COLO829 (cell line): ENCODE measurements at places on chromosomes 3 and 15.
A peak's percentile ranks its signal among the peaks of the same experiment; 100 is the strongest.

GRCh38 chr3:120407508-120408287, 43.1 kb downstream of the FSTL1 start:
- no peak for DNase-seq

- no peak for DNase-seq
Measured at GRCh38 chr15:84616235-84616634, 15.4 kb downstream of the ZSCAN2 start.

DNA sequence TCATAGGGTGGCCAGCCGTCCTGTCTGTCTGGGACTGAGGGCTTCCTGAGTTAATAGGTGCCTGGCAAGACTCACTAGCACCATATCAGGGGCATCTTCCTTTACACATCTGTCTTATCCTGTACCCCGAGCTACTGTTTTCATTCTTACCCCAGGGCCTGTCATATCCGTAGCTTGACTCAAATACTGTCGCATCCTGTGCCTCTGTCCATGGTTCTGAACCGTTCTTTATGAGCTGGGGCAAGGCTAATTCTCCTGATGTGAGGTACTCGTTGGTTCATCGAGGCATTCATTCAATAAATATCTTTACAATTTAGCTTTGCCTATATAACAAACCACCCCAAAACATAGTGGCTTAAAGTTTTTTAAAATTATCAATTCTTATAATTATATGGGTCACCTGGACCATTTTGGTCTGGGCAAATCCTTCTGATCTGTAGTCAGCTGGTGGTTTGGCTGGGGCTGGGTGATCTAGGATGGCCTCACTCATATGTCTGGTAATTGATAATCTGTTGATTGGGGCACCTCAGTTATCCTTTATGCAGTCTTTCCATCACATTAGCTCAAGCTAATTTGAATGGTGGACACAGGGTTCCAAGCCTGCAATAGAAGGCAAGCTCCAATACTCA, 121.2 kb downstream of the TLE3 start:
- DNase-seq, result peak; percentile 3

DNA sequence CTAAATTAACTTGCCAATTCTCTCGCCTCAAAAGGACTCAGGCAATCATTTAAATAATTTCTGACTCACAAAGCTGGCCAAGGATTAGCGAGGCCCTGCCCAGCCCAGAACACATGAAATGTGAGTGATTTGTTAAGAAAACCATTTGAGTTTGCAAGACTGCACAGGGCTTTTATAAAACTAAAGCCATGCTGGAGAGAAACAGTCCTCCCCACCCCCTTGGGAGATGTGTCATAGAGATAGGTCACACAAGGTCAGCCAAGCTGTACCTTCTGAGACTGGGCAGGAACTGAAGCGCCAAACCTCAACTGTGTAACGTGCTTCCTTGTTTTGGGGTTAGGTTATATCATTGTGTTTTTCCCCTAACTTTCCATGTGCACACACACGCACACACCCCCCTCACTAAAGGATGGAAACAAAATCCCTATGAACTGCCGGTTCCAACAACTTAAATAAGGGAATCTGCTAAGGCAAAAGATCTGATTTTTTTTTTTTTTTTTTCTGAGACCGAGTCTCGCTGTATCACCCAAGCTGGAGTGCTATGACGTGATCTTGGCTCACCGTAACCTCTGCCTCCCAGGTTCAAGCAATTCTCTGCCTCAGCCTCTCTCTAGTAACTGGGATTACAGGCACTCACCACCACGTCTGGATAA, 8.1 kb downstream of the SPATA12 start:
- DNase-seq, result peak; percentile 56

- DNase-seq, result no peak
Measured at GRCh38 chr3:152499791-152500385, 231.2 kb downstream of the MBNL1 start.

GRCh38 chr15:81308260-81308659, 15.7 kb downstream of the STARD5 start:
- DNase-seq, result no peak

GRCh38 chr15:66498501-66499386, 1.2 kb upstream of the SNAPC5 start:
- no peak for DNase-seq

DNA sequence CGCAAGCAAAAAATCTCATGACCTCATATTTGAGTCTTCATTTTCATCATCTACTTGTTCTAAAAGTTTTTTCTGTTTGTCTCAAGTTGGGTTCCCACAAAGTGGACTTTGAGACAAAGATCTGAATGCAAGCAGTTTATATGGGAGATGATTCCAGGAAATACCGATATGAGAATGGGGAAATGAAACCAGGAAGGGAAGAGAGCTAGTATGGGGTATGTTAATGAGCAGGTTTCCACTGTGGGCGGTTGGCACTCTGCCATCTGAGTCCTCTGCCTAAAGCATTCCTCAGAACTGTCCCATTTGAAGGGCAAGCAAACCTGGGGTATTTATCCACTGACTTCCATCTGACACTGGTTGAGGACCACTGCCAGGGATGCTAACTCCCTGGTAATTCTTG, 8.8 kb downstream of the ADPRH start:
- peak; percentile 71 for DNase-seq

GRCh38 chr3:117788506-117788905, 1078.9 kb downstream of the TUSC7 start:
- no peak for DNase-seq

GRCh38 chr15:73681063-73681462, 3.1 kb upstream of the CD276 start:
- DNase-seq, result no peak

DNA sequence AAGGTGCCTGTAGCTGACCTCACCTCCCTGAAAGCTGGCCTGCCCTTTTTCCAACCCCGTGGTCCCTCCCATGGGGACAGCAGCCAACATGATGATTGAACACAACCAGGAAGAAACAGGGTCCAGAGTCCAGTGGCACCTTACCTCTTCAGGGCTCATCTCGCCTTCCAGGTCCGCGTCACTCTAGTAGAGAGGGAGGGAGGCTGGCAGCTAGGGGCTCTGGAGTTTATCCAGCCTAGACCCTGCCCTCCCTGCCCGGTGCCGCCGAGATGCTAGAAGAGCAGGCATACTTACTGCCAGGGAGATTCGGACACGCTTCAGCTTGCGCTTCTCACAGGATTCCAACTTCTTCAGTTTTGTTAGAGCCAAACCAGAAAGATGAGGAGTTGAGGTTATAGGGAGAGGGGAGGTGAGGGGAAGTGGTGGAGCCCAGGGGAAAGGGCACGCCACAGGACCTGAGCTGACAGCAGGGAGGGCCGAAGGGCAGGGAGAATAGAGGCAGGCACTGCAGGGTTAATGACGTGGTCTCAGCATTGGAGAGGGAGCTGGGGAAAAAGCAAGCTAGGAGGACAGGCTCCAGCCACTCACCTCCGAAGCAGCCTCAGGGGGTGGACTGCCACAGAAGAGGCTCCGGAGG, 9.1 kb downstream of the CLCN2 start:
- DNase-seq, result no peak

GRCh38 chr15:84666373-84666772, 8.4 kb upstream of the NMB start:
- DNase-seq, result no peak

GRCh38 chr15:97654481-97655076, 305.9 kb upstream of the ARRDC4 start:
- DNase-seq, result no peak

DNA sequence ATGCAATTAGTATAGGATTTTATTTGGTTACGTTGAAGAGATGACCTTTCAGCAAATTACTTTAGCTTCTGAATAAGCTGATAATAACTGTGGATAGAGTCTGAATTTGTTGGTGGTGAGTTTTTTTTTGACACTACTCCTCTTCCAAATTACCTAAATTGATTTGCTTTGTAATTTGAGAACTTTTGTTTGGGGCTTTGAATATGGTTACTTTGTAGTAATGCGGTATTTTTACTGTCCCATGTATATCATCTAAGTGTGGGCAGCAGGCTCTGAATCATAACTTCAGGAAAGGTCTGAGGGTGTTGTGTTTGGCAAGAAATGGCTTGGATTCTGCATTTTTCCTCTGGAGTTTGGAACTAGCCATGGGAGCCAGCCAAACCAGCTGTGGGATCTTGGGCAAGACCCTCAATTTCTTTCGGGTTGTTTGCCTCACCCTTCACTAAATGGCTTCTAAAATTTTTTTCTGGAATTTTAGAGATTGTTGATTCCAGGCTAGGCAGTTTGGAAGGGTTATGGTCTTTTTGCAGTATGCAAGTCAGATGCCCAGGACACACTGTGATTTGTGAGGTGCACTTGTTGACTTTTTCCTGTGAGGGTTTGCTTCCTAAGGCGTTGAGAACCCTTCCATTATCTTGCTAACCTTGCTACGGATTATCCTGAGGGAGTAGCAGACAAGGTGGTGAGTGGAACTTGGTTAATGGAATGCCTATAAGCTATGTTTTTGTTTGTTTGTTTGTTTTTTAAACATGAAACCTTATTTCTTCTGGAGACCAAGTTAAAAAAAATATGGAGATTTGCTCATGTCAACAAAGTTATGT, 10.4 kb downstream of the PTPRG start:
- DNase-seq, result no peak

DNA sequence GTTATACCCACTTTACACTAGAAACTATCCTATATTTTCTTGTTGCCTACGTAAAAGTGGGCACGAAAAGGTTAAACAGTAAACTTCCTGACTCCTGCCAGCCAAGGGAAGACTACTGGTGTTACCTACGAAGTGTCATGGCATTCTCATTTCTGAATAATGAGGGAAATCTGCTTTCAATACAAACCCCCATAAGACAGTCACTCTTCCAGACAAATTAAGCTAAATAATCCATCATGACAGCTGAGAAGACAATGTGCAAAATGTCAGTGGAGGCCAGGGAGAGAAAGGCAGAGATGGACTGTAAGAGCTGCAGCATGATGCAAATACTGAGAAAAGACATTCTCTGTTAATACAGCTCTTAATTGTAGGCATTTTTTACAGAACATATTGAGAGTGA, 136.5 kb downstream of the SERPINI1 start:
- DNase-seq, result no peak

DNA sequence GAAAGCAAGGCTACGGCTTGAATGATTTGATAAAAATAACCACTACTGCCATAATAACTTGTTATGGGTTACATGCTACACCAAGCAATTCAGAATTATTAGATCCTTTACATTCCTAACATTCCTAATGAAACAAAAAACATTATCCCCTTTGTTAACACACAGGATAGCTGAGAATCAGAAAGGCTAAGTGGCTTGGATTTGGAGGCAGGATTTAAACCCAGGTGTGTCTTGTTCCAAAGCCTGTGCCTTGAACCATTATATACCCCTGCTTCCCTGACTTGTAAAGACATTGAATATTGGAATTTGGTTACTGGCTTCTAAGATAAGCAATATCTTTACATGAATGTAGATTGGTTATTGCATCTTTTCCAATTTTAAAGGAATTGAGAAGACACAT, 417.1 kb upstream of the GOLIM4 start:
- DNase-seq, result no peak

DNA sequence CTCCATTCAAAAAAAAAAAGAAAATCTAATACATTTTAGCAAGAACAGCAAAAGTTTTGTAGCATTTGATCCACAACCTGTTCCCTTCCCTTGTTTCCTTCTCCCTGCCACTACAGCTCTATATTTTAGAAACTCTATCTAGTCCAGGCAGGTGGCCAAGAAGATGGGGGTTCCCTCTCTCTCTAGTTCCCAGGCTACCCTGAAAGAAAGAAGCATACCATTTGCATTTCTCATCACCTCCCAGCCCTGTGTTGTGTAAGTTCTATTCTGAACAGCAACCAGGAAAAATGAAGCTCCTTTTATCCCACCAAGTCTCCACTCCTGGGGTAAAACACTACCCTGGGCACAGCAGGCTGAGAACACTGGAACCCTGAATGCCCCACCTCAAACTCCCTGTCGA, 100.0 kb downstream of the PCCB start:
- DNase-seq, result no peak

DNA sequence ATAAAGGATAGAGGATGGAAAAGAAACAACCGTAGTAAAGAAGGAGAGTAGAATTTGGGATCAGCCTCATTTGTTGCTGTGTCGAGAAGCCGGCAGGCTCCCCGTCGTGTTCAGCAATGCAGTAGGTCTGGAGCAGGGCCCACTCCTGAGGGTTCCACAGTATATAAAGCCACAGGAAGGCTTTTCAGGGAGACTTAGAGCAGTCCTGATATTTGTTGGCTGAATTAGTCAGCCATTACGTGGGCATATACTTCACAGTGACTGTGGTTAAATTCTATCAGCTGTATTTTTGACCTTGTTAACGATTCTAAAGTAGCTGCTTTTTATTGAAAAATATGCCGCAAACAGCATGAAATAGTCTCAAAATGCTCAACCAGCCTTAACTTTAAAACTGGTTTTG, 149.5 kb downstream of the ITPR1 start:
- no peak for DNase-seq

- DNase-seq, result no peak
Measured at GRCh38 chr3:70992131-70992530, 591.4 kb downstream of the FOXP1 start.

GRCh38 chr15:61992518-61992917, 67.7 kb downstream of the VPS13C start:
- DNase-seq, result no peak

DNA sequence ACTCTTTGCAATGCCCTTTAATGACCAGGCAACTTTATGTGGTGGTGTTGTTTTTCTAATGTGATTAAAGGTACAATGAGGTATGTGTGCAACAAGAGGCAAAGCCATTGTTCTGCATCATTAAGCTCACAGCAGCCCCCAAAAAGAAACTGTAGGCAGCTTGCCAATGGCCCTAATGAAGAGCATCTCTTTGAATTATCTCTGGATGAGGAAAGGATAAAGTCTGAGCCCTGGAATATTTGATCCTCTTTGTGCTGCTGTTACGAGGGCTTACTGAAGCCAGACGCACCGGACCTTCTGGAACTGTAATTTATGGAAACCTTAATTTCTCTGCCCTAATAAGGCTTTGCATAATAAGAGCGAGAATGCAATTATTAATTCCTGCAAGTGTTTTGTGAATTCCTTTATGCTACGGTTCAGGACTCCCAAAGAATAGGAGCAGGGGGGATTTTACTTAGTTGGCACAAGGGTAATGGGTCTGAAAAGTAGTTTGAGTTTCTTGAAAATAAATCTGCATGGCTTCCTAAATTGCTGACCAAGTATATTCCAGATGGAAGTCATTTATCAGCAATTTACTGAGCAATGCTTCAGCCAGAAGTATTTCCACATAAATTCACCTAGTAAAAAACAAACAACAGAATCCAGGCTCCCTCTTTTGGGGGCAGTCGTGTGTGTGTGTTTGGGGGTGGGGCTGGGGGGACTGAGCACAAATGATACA, 193.4 kb downstream of the PDZRN3 start:
- no peak for DNase-seq

DNA sequence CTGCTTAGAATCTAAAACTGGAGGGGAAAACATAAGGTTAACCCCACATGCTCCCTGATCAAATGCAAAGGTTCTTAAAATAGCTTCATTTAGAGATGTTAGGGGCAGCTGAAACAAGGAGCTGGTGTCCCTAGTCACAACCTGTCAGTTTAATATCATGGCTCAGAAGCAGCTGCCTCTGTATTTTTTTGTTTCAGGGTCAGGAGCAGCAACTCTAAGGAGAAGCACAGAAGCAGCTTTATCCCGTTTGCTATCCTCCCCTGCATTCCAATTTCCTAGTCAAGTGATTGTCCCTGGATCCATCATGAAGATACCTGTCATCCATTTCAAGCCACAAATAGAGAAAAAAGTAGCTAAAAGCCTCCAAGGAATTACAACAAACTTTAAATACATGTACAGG, 4.1 kb downstream of the FILIP1L start:
- no peak for DNase-seq
